Activated CD4-positive, alpha-beta T cell treated with anti-CD3 and anti-CD28 coated beads, Interleukin-10, Interleukin-2, amounts not matched to agents 100 ng/mL and 50 ng/mL, durations not matched to agents 16 hours and 8 hours (primary cell): ENCODE measurements at places on chromosomes 16 and 17.
A peak's percentile ranks its signal among the peaks of the same experiment; 100 is the strongest.

DNA sequence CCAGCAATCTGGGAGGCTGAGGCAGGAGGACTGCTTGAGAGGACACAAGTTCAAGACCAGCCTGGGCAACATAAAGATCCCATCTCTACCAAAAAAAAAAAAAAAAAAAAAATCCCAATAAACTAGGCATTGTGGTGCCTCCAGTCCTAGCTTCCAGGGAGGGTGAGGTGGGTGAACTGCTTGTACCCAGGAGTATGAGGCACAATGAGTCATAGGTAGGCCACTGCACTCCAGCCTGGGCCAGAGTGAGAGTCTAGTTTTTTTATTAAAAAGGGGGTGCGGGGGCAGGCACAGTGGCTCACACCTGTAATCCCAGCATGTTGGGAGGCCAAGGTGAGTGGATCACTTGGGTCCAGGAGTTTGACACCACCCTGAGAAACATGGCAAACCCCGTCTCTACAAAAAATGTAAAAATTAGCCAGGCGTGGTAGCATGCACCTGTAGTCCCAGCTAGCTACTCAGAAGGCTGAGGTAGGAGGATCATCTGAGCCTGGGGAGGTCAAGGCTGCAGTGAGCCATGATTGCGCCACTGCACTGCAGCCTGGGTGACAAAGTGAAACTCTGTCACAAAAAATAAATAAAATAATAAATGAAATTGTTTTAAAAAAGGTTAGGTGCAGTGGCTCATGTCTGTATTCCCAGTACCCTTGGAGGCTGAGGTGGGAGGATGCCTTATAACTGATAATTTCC is 7.8 kb upstream of the CHST6 start:
- no peak for DNase-seq

DNA sequence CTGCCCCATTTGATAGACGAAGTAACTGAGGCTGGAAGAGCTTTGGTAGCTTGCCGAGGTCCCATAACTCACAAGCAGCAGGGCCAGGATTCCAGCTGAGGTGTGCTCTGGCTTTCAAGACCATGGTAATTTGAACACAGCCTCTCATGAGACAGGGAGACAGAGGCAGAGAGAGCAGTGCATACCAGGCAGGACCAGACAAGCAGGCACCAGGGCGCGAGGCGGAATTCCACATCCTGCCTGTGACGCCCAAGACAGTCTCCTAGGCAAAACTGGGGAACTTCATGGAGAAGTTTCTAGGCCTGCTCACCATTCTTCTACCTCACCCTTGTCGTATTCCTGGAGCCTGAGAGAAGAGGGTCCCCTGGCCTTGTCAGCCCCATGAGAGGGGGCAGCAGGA is 19.2 kb downstream of the SDK2 start:
- no peak for DNase-seq

DNA sequence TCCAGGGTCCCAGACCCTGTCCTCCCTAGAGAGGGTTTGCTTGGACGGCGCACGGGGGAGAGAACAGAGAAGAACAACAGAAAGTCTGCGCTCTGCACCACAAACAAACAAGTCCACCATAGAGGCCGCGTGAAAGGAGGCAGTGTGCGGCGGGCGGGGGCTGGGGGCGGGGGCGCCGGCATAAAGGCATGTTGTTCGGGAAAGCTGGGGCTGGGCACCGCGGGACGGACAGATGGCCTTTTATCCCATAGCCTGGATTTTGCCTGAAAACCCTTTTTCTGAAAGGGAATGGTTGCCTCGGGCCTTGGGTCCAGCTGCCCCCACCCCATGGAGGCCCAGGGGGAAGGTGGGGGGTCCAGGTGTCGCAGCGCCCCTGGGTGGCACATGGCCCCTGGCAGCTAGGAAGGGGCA is 26.0 kb downstream of the FA2H start:
- no peak for DNase-seq

GRCh38 chr17:45121055-45121454 is 11.3 kb downstream of the PLCD3 start:
- no peak for DNase-seq

DNA sequence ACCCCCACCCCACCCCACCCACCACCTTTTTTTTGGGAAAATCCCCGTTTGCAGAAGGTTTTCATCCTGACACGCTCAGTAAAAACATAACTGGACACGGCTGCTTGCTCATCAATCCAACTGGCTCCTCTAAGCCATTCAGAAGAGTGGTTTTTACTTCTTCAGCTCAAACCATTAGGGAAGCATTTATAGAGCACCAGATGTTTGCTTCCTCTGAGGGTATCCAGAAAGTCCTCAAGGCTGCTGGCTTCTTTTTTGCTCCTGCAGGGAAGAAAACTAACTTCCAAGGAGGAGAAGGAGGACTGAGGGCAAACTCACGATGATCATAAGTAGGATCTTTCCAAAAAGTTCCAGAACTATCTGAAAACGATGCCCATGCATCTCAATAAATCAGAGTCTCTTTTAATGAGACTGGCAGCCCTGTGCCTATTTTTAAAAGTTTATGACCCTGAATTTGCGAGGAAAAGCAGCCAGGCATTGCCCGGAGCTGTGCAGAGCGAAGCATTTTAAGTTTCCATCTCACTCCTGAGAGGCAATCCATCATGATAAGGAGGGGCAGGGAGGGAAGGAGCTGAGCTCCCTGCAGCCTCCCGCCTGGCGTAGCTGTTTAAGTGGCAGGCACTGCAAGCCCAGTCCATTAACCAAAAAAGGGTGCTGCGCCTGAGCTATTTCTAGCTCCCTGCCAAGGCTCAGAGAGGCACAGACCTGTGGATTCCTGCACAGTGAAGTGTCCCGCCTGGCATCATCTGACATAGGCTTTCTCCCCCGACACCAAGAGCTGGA is 146.3 kb upstream of the FOXF1 start:
- DNase-seq, result no peak

DNA sequence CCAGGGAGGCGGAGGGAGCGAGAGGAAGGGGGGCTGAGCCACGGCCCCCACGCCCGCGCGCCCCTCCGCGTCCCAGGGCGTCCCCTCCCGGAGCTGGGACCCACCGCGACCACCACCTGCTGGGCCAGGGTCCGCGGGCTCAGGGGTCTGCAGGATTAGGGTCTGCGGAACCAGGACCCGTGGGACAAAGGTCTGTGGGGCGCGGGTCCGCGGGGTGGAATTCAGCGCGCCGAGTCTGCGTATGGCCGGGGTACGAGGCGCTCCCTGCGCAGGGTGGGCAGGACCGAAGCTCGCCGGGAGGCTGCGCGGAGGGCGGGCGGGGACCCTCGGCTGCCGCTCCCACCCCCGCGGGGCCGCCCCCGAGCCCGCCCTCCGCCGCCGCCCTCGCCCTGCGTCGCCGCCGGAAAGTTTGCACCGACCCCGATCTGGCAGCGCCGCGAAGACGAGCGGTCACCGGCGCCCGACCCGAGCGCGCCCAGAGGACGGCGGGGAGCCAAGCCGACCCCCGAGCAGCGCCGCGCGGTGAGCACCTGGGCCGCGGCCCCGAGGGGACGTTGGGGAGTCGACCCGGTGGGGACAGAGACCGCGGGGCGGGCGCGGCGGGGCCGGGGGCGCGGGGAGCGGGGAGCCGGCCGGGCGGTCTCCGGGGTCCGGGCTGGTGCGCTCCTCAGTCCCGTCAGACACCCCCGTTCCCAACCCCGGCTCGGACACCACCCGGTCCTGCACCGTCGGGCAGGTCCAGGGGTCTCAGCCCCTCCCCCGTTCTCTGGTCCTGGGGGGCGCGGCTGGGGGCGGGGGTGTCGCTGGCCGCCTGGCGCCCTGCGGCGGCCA is at the start of gene GCGR:
Gene GCGR, plus strand, starts transcription at position 423 of the 831 bp plus-strand sequence. CDS start 4,869 bp downstream, outside the sequence.
- no peak for DNase-seq

- no peak for DNase-seq
Observed at GRCh38 chr17:82893779-82894178, 54.0 kb upstream of the ZNF750 start.

GRCh38 chr16:29978564-29979270 is 5.0 kb downstream of the TAOK2 start:
- no peak for DNase-seq

DNA sequence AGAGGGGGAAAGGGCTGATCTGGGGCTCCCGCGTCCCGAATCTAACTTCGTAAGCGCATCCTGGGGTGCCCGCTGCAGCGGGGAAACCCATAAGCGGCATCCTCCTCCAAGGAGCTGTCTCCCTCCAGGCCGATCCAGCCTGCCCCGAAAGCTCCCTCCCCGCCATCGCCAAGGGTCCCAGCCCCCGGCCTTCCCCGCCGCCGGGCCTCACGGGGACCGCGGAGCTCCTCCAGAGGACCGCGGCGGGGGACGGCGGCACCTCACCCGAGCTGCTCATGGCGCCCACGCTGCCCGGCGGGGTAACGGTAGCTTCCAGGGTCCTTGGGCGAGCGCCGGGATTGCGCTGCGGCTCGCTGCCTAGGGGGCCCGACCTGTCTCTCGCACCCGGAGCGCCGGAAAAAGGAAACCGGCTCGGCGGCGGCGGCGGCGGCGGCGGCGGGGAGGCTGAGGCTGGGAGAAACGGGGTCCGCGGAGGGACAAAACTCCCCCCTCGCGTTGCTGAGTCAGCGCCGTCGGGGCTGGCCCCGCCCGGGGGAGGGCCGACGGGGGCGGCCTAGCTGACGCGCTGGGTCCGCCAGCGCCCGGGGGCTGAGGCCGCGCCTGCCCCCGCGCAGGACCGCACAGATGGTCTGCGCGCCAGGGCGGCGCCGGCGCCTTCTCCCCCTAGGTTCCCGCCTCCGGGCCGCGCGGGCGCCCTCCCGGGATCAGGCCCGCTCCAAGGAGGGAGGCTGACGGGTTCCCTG is at the start of gene BLMH:
Gene BLMH, minus strand, starts transcription at position 402 of the 743 bp plus-strand sequence. Its CDS starts 125 bp downstream, at position 277.
- DNase-seq, result peak; percentile 89

GRCh38 chr16:84513123-84513522 is 8.7 kb upstream of the MEAK7 start:
- DNase-seq, result no peak

DNA sequence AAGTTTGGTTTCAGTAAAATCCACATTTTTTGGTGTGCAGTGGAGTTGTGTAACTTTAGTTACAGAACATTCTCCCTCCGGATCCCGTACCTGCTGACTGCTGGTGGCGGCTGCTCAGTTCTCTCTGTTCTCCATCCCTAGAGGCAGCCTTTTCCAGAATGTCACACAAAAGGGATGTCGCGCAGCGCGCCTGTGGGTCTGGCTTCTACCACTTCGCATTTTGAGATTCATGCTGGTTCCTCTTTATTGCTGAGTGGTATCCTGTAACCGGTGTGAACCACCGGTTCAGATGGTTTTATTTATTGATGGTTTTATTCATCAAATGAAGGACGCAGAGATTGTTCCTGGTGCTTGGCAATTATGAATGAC is 981 bp upstream of the CEP131 start:
- no peak for DNase-seq

- no peak for DNase-seq
Observed at GRCh38 chr16:4032768-4033167, 83.5 kb downstream of the ADCY9 start.

DNA sequence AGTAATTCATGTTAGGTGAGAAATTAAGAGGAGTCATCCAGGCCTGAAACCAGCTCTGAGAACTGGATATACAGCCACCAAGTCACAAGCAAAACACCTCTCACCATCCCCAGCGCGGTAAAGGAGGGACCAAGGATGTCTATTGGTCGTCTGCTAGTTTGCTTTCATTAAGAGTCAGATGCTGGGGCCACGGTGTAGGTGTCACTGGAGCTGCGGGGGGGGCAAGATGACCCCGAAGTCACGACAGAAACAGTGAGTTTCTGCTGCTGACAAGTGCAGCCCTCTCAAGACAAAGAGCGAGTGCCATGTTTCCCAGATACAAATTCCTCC is 790 bp downstream of the NCBP3 start:
- peak; percentile 63 for DNase-seq

DNA sequence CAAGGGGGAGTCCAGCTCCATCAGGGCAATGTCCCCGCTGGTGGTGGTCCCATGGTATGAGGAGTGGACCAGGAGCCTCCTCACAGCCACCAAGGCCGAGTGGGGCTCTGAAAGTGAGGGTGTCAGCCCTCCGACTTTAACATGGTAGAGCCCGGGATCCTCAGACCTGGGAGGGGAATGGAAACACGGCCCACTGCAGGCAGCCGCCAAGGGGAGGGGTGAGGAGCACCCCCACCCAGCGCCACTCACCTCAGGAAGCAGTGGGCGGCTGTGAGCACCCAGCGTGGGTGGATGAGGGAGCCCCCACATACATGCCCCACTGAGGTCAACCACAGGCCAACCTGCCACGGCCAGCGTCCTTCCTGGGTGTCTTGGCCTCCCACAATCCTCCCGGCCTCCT is 10.8 kb downstream of the ZG16B start:
- DNase-seq, result no peak

- peak; percentile 18 for DNase-seq
Observed at GRCh38 chr17:6455321-6455705, 11.1 kb downstream of the PIMREG start.

GRCh38 chr17:30808785-30809286 is 15.7 kb downstream of the CRLF3 start:
- DNase-seq, result peak; percentile 82

- DNase-seq, result no peak
Observed at GRCh38 chr17:42748202-42748907, 3.5 kb upstream of the EZH1 start.

- no peak for DNase-seq
Observed at GRCh38 chr16:6189216-6189615, 1091.6 kb upstream of the EEF2KMT start.

- DNase-seq, result no peak
Observed at GRCh38 chr16:82527101-82527500, 99.7 kb upstream of the CDH13 start.

DNA sequence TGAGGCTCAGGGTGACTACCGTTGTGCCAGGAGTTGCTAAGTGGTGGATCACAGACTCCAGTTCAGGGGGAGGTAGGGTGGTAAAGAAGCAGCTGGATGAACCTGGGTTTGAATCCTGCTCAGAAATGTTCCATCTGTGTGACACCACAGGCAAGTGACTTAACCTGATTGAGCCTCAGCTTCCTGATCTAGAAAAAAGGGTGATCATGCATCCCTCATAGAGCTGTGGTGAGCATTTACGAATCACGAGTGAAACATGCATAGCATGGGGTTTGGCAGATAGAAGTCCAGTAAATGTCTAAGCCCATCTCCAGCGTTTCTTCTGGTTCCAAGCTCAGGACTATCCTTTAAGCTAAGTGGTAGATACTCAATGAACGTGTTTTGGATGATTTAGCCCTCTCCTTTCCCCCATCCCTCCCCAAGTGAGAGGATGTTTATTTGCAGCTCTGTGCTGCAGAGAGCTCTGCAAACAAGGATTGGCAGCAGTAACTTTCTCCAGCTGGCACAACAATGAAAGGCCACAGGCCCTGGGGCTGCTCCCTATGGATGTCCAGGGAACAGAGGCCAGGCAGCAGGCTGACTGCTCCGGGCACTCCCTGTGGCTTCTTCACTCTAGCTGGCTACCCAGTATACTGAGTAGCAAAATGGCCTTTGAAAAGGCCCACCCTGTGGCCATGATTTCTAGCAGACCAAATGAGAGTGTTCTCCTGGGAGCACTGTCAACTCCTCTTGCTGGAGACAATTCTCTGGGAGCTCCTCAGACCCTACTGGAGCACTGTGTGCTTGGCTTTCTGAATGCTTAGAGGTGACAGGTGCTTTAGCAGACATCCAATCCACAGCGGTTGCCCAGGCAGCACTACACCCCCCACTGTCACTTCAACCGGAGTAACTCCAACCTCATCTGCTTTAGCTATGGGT is 21.3 kb downstream of the CA4 start:
- DNase-seq, result peak; percentile 10

DNA sequence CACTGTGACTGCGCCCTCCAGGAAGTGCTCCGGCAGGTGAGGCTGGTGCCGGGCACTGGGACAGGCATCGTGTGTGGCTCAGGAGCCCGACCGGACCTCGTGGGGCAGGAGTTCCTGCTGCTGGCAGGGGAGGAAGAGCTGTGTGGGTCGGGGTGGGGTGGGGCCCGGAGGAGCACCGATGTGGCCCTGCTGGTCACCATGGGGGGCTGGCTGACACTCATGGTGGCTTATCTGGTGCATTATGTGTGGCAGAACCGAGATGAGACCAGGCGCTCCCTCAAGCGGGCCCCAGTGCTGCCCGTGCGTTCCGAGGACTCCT is 16.8 kb downstream of the LRRC3C start:
- no peak for DNase-seq
